M059J (cell line): ENCODE measurements at places on chromosomes 2 and 18.

- DNase-seq = peak; percentile 47
Observed at GRCh38 chr18:21085579-21086166, 25.9 kb downstream of the ROCK1 start.

DNA sequence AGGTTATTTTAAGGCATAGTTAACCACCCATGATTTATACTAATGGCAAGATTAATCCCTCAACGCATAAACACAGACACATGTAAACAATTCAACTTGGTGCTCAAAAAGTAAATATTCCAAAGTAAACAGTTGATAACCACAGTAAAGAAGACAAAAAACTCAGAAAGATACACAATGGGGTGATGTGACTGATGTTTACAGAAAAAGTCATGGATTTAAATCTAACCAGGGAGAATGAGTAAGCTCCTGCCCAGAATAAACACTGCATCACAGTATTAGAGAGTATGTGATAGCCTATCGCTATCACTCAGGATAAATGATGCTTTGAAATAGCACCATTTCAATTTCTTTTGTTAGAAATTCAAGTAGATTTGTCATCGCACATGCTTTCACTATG, 49.3 kb downstream of the HIBCH start:
- DNase-seq = peak; percentile 75

DNA sequence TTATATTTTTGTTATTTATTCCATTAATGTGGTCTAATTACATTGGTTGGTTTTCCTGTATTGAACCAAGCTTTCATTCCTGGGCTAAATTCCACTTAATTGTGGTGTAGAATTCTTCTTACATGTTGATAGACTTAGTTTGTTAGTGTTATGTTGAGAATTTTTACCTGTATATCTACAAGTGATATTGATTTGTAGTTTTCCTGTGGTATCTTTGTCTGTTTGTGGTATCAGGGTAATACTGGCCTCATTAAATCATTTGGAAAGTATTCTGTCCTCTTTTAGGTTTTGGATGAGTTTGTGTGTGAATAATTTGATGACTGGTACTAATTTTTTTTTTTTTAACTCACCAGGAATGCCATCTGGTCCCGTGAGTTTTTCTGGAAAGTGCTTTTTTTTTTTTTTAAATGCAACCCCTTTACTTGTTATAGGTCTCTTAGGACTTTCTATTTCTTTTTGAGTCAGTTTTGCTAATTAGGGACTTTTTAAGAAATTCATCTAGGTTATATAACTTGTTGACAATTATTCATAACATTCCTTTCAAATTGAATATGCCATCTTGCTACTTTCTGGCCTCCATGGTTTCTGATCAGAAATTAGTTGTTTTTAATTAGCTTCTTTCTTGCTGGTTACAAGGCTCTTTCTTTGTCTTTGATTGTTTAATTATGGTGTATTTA, 232.8 kb downstream of the CCDC85A start:
- no peak for DNase-seq

DNA sequence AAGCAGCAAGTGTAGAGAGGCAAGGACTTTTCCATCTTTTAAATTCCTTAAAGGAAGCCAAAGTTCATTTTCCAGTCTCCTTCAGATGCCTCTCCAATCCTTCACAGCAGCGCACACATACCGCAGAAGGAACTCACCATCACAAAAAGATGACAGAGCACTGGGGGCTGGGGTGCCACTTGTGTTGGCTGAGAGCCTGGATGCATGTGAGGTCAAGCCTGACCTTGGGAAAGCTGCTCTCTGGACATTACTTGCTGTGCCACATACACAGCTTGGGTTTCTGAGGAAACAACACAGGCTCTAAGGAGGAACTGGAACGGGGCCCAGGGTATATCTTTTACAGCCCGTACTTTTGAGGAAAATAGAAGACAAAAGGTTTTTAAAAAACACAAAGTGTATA, 364.3 kb upstream of the MEX3C start:
- no peak for DNase-seq

GRCh38 chr2:83650161-83650560, 808.9 kb downstream of the SUCLG1 start:
- DNase-seq = no peak

GRCh38 chr18:75159238-75159518, 49.8 kb downstream of the PTGR3 start:
- no peak for DNase-seq

GRCh38 chr2:21423854-21424253, 300.1 kb downstream of the TDRD15 start:
- peak; percentile 85 for DNase-seq

DNA sequence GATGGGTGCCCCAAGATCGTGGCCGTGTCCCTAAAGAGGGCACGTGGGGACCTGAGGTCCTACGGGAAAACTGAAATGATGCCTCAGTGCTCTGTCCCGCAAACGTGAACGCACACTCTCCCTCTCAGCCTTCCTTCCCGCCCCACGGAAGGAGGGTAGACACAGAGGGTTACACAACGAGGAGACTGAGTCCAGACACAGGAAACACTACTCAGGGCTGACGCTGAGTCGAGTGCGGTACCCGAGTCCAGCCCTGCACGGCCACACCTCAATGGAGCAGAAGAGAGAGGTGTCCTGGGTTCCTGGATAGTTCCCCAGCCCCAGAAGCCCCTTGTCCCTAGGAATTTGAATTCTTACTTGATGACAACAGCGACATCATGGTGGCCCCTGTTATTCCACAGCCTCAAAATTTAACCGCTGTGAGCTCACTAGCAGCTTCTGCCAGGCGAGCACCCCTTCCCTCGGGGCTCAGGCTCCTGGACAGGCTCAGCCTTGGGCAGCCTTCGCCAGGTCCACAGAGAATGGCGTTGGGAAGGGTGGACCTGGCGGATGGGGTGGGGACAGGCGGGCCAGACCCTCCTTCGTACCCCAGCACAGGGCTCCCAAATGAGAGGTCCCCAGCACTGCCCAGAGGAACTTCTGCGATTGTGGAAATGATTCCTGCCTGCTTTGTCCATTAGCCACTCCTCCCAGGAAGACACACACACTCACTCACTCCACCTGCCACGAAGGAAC, 980 bp upstream of the RNPEPL1 start:
- DNase-seq = no peak

DNA sequence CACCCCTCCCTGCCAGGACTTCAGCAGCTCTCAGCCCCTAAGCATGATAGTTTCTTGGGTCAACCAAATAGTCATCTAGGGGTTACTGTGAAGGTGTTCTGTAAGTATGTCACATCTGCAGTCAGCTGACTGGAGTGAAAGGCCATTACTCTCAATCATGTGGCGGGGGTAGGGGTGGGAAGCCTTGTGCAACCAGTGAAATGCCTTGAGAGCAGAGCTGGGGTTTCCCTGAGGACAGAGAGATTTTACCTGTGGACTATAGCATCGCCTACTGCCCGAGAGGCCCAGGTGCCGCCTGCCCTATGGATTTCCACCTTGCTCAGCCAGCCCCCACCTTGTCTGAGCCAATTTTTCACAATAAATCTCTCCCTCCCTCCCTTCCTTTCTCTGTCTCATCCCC, 20.9 kb upstream of the KLF11 start:
- no peak for DNase-seq

- DNase-seq = no peak
Observed at GRCh38 chr18:62458346-62458745, 64.5 kb upstream of the ZCCHC2 start.

GRCh38 chr2:236604575-236605344, 35.1 kb downstream of the ACKR3 start:
- DNase-seq = no peak

DNA sequence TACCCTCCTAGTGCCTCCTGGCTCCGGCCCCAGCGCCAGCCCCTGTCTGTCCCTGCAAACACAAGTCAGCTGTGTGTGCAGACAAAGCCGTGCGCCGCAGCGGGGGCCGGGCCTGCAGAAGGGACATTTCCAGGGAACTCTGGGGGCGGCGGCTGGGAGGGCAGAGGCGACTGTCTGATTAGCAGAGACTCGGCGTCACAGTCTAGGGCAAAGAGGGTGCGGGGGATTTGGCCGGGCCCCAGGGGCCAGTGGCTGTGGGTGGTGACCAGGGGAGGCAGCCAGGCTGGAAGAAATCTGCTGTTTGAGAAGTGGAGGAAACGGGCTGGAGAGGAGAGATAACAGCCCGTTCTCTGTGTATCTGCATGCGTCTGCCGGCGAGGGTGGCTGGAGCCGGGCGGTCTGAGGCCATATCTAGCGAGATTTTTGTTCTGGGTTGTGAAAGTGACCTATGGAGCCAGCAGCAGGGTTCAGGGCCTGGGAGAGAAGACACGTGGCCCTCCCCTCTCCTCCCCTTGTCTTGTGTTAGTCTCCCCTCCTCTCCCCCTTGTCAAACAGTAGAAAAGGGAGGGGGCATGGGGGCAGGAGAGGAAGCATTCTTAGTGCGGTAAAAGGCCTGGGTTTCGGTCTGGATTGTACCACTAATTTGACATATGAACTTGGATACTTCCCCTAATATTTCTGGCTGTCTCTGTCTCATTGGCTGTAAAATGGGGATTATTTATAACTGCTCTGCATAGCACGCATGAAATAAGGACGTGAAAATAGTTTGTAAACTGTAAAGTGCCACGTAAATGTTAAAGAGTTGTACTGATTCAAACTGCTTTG, 169.4 kb downstream of the SMAD7 start:
- DNase-seq = no peak

GRCh38 chr2:208179028-208179609, 10.7 kb downstream of the C2orf80 start:
- DNase-seq = peak; percentile 34

- no peak for DNase-seq
Observed at GRCh38 chr2:154447727-154448418, 250.6 kb upstream of the KCNJ3 start.

GRCh38 chr18:43634994-43635393, 357.7 kb upstream of the SYT4 start:
- no peak for DNase-seq

DNA sequence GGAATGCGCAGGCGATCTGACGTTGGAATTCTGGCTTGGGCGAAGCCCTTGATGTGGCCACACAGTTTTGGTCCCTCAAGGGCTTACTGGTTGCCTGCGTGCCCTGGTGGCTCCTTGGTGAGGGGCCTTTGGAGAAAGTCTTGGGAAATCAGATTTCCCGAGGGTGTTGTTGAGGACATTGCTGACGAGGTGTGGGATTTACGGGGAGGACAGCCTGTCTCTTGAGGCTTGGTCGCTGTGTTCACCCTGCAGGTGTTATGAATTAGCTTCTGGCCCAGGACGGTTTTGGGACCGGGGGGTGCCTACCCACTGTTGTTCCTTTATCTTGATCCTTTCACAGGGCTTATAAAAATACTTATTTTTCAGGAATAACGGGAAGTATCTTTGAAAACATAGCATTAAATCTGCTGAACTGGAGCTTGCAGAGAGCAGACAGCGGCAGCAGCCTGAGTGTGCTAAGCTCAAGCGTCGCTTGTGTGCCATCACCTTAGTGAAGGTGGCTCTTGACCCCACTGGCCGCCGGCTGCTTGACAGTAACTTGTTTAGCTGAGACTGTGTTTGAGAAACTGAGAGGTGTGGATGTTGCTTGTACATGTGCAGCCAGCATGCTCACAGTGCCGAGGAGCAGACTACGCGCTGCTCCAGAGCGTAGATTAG, 4.2 kb downstream of the CTDP1 start:
- DNase-seq = no peak

DNA sequence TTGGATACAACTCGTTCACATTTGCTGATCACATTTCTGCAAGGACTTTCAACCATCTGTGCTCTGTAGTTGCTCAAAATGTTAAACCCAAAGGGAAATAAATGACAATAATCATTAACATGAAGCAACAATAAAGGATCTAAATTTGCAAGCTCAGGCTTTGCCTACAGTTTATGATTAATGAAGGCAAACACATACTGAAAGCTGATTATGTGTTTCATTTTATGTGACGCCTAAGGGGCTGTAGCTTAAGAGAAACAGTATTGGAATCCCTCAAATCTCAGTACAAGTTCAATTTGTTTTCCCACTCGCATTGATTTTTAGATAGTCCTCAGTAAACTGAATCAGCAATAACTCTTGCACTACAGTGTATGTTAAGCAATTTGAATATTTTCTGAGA, 160.3 kb upstream of the FSIP2 start:
- no peak for DNase-seq

- DNase-seq = no peak
Observed at GRCh38 chr2:55400332-55400731, 19.3 kb downstream of the CCDC88A start.

DNA sequence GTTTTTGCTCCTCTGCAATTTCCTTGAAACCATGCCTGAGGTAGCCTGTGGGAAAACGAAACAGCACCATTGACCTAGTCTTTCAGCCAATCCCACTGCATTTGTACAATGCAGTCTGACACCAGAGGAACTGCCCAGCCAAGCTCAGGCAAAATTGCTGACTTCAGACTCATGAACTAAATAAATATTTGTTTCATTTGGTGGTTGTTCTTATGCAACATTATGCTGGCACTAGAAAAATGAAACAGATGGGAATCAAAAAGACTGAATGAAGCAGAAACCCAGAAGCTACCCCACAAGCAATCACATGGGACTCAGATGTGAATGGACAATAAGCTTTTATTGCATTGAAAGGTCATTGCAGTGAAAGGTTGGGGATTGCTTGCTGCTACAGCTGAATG, 1.7 kb downstream of the NAT8 start:
- DNase-seq = no peak

DNA sequence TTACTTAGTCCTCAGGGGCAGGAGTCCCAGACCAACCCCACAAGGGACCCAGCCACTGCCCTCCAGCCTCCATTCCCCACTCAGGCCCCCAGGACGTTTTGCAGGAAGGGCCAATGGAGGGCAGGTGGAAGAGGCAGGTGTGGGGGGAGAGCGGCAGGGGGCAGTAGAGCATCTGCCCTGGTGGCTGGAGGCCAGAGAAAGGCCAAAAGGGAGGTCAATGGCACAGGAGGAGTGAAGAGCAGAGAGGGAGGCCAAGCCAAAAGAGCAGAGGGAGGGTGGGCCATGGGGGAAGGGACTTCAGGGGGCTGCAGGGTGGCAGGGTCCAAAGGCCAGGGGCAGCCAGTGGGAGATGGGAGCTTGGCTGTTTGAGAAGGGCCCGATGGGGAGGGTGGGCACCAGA, 17.3 kb upstream of the GPR55 start:
- no peak for DNase-seq
